ENCODE measurements at places on chromosomes 5 and 9.

GRCh38 chr5:125338440-125339174 is 592.2 kb upstream of the ZNF608 start:
- no peak for DNase-seq

- peak; percentile 43 for DNase-seq
These were observed 75.1 kb upstream of the STXBP1 start for GRCh38 chr9:127537014-127537413.

DNA sequence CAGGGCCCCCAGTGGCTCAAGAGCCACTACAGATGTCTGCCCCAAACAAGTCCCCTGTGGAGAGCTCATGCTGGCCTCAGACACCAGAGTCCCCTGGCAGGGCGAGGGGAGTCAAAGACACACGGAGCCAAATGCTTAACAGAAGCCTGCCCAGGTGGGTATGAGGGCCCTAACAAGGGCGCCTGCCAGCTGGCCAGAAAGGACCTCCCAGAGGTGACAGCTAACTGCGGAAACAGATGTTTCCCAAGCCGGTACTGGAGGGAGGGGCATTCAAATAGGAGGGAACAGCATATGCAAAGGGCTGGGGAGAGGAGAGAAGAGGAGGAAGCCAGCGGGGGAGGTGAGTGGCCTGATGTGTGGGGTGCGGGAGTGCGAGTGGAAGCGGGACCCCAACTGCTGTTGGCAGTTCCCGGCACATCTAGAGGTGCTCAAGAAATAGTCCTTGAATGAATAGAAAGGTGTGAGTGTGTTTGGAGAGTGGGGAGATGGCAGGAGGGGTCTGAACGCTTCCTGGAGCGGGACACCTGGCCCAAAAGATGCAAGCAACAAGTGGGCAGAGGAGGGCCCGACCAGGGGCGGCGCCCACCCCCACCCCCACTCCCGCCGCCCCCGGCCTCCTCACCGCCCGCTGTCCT is 824 bp downstream of the MXD3 start:
- DNase-seq, result peak; percentile 73

DNA sequence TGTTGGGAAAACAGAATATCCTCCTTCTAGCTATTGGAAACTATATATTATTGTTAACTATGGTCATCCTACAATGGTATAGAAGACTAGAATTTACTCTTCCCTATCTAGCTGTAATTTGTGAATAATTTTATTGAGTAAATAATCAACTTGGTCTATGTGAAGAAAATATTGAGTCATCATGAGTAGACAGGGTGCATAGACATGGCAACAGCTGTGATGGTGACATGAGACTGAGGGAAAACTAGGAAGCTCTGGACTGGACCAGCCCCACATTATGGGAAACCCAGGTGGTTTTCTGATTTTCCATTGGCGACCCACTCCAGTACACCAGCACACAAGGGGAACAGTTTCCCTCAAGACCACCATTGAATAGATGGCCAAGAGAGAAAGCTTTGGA is 95.0 kb downstream of the APBA1 start:
- DNase-seq, result no peak

Data from Right ventricle myocardium inferior (tissue), 1 donor.